ENCODE measurements at places on chromosomes 7 and 10. TPM values are rescaled to one million over a fixed set of nuclear protein-coding genes. Genes with fewer than 3 reads are reported as not detected.

Gene ANXA8L1
- total RNA-seq: 0.21 TPM

Gene GPR85
- under 0.01 TPM for total RNA-seq

Gene TEX47
- total RNA-seq: not detected

Gene ACSM6
- not detected for total RNA-seq

Gene HOXA2
- 0.10 TPM for total RNA-seq

Gene OR2A42
- total RNA-seq: 0.10 TPM

Gene PLXNA4
- total RNA-seq: 2.6 TPM

Gene CRYGN
- total RNA-seq: not detected

Gene ZPBP
- total RNA-seq: not detected

Gene PNLIP
- not detected for total RNA-seq

Gene ATRNL1
- total RNA-seq: 0.21 TPM

Gene ST8SIA6
- total RNA-seq: 1.3 TPM

Gene SH2D4B
- 0.10 TPM for total RNA-seq

Gene SGCE
- 4.6 TPM for total RNA-seq

Gene EPHA1
- 2.3 TPM for total RNA-seq

Gene ITGA8
- total RNA-seq: not detected

Gene CD36
- total RNA-seq: 364 TPM

Gene HMX3
- total RNA-seq: not detected

Gene DGKI
- 0.21 TPM for total RNA-seq

Gene FAM241B
- total RNA-seq: not detected

Gene ATP6V0A4
- not detected for total RNA-seq

Gene LAMB4
- 0.10 TPM for total RNA-seq

Gene PIK3CG
- total RNA-seq: 81.3 TPM

Gene AMPH
- 0.10 TPM for total RNA-seq

Gene GRID2IP
- 0.21 TPM for total RNA-seq

Gene INHBA
- total RNA-seq: 5.5 TPM

Gene ZNF804B
- not detected for total RNA-seq

Gene MACC1
- 1.0 TPM for total RNA-seq

Gene LAMB1
- 0.10 TPM for total RNA-seq

Gene ENKUR
- total RNA-seq: 10.0 TPM

Gene SLC18A2
- 2.8 TPM for total RNA-seq

Gene CLCN1
- 0.21 TPM for total RNA-seq

Gene PDE6C
- total RNA-seq: not detected

Gene CPA2
- total RNA-seq: not detected

Gene IGFBP3
- 6.7 TPM for total RNA-seq

Gene PAPOLB
- total RNA-seq: not detected

Gene MGAM2
- total RNA-seq: 0.10 TPM

Gene SMO
- total RNA-seq: 0.10 TPM

Gene PRF1
- 60.4 TPM for total RNA-seq

Gene SIRT1
- 40.0 TPM for total RNA-seq

Gene CPA4
- total RNA-seq: 0.21 TPM

Gene CTAGE4
- 2.0 TPM for total RNA-seq

Gene ENO4
- total RNA-seq: not detected

Gene SPACDR
- 0.73 TPM for total RNA-seq

Gene DRGX
- total RNA-seq: not detected

Gene FKBP6
- total RNA-seq: not detected

Gene CTAGE8
- 0.73 TPM for total RNA-seq

All from mononuclear cell (primary cell).